ENCODE measurements at places on chromosomes 6 and 20.

GRCh38 chr6:49550492-49551077 lies at the start of gene C6orf141:
TSS of gene C6orf141 (plus strand) at chr6:49550668. CDS start at chr6:49550793, 125 bp downstream.
- peak; percentile 47 for DNase-seq

DNA sequence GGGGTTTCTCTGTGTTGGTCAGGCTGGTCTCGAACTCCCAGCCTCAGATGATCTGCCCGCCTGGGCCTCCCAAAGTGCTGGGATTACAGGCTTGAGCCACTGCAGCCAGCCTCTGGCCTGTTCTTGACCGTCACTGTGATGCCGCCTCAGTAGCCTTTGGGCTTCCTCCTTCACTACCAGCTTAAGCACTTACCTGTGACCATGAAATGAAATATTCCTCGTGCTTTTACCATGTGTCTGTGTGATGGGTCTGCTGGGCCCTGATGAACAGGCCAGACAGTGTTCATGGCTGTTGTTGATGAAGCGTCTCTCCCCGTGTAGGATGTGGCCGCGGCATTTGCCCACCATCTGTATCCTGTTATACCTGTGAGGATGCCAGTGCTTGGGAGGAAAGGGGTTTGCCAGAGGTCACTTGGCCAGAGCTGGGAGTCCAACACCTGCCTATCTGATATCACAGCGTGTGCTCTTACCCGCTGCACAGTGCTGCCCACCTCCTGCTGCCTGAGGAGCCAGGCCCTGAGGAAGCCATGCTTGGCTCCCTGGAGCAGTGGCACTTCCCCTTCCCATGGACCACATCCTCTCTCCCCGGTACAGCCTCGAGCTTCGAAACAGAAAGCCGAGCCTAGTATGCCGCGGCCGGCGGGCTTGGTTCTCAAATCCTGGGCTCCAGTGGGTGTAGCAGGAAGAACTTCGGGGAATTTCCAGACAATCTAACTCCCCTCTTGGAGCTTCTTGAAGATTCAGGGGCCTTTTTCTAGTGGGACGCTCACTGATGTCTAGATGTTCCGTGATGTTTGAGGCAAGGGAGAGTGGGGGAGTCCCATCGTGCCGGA lies 167.9 kb downstream of the ZDHHC14 start:
- DNase-seq: no peak

DNA sequence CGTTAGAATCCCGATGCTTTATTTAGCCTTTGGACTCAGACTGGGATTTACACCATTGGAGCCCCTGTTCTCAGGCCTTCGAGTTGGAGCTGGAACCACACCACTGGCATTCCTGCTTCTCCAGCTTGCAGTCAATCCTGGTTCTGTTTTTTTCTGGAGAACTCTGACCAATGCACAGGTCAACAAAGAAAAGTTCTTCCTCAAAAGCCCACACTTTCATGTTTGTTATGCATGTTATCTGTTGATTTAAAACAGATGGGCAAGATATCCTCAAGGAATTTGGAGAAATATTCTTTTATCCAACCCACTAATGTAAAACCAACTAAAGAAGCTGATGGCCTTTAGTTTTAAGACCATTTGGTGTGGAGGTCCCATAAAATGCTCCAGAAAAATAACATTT lies 205.7 kb downstream of the ANKRD60 start:
- DNase-seq: no peak

GRCh38 chr20:10350188-10350842 lies 83.7 kb downstream of the MKKS start:
- DNase-seq: no peak

- DNase-seq: no peak
Observed at GRCh38 chr20:50513169-50514034, 3.2 kb downstream of the PTPN1 start.

- peak; percentile 65 for DNase-seq
Observed at GRCh38 chr20:62117658-62118057, 4.6 kb upstream of the LSM14B start.

DNA sequence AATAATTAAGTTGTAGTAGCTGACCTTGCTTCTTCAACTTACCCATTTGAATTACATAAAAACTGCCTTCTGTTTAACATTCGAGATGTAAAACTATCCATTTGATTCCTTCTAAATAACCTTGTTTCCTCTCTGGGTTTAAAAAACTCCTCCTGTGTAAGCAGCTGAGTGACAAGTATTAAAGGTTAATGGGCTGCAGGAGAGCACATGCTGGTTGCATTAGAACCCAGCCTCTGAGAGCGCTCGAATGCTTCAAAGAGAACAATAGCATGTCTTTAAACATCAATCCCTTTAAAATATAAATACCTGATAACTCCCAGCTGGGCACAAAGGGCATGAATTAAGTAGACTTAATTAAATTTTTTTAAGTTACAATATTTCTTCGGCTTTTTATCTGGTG lies 215.8 kb downstream of the EYA4 start:
- DNase-seq: no peak

DNA sequence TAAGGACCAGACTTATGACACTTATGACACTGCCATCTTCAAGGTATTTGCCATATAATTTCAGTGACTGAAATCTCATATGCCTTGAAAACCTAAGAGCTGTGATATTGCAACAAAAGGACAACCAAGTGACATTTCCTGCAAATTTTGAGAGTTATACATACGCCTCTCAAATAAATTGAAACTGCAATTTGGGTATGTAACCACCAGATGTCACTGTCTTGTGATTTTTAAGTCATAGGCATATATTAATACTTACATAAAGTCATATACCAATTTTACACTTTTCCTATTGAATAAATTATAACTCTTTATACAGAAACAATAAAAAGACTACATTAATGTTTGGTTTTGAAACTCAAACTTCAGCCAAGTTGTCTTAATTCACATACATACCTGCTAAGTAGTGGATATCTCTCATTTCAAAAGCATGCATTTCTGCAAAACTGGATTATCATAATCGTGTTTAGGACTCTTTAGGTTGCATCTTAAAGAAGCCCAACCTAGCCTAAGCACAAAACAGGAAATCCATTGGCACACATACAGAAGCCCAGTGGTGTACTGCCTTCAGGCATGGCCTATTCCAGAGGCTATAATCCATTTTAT lies 180.2 kb downstream of the PACRG start:
- DNase-seq: no peak

GRCh38 chr6:43059168-43060033 lies at the start of the genes KLC4 and MRPL2:
TSS of gene KLC4 (plus strand) at chr6:43059631. CDS start at chr6:43061336, 1,705 bp downstream.
TSS of gene MRPL2 (minus strand) at chr6:43059434. CDS start at chr6:43059381, 53 bp downstream.
- peak; percentile 93 for DNase-seq

DNA sequence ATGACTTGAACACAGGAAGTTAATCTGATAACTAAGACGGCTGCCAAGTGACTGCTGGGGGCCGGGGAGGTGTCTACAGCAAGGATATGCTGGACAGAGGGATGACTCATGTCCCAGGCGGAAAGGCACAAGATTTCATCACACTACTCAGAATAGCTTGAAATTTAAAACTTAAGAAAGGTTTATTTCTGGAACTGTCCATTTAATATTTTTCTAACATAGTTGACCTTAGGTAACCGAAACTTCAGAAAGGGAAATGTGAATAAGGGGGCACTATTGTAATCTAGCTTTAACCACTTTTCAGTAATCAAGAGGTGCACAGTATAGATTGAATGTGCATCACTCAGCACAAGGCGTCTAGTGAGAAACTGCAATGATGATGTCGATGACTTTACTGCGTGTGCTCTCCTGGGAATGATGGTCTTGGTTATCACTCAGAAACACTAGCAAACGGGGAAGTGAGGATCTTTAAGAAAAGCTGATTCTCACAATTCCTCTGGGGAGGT lies 171.5 kb downstream of the QKI start:
- no peak for DNase-seq

GRCh38 chr20:31806564-31807355 lies 12.4 kb upstream of the MYLK2 start:
- DNase-seq: no peak

DNA sequence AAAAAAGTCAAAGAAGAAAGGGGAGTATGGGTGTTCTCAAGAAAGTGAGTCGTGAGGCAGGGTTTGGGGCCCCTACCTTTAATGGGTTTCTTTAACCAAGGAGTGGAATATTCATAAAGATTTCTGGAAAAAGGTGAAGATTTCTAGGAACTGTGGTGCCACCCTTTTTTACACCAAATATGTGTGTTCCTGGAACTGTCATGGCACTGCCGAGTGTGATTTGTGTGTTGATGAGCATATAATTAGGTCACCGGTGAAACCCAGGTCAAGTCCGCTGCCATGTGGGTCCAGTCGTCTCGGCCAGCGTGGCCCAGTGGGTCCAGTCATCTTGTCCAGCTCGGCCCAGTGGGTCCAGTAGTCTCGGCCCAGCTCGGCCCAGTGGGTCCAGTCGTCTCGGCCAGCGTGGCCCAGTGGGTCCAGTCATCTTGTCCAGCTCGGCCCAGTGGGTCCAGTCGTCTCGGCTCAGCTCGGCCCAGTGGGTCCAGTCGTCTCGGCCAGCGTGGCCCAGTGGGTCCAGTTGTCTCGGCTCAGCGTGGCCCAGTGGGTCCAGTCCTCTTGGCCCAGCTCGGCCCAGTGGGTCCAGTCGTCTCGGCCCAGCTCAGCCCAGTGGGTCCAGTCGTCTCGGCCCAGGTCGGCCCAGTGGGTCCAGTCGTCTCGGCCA lies 8.3 kb upstream of the EEF1A2 start:
- DNase-seq: no peak

DNA sequence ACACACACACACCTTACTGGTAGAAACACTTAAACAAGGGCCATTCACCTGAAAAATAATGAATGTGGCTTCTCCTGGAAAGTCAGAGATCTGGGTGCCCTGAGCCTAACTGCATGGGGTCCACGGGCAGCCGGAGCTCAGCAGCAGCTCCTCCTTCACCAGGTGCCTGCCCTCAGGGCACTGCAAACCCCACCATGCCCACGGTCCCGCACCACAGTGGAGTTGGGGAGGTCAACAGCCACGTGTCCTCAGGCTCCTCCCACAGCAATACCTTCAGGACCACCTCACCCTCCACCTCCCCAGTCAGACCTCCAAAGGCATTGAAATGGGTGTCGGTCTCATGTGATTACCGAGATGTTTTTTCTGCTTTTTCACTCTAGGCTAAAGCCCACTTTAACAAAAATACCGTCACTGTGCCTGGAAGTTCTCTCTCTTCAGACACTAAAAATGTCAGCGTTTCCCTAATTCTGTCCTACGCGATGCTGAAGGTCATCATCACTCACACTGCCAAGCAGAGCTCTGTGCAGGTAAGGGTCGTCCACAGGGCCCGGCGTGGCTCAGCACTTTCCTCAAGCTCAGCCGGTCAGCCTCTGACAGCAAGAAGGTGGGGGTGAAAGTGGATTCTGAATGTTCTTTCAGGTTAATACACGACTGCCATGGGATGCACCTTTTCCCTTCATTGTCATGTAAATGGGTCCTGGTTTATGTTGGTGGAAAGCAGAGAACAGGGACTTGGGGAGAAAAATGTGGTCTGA lies 48.9 kb downstream of the CDK5RAP1 start:
- no peak for DNase-seq

DNA sequence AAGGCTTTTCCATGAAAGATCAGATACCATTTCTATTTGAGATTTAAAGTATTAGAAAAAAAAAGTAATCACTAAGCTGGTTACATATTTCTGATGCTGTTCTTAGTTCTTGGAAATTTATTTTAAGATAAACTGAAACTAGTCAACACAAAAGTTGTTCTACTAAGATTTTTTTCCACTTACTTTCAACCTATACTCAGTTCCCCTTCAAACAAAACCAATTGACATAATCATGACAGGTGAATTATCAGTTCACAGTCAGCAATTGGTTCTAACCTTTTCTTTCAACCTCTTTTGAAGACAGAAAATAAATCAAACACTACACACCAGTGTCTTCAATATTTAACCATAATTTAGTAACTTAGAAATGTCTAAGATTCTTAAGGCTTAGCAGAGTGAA lies 228.7 kb downstream of the KHDRBS2 start:
- DNase-seq: no peak

DNA sequence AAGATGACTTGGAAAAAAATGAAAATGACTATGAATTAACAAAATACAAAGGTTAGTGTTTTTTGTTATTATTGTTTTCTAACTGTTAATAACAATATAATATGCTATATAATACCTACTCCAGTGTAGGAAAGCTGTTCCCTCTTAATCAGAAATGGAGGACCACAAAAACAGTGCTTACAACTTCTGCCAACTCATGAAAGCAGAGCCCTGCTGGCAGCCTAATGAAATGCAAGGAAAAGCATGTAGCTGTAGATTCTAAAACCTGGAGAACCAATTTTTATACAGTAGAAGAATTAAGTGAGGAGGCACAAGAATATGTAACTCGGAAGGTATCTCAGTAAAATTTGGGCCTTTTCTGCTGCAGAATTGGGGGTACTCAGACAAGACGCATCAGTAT lies 29.4 kb downstream of the PHIP start:
- no peak for DNase-seq

DNA sequence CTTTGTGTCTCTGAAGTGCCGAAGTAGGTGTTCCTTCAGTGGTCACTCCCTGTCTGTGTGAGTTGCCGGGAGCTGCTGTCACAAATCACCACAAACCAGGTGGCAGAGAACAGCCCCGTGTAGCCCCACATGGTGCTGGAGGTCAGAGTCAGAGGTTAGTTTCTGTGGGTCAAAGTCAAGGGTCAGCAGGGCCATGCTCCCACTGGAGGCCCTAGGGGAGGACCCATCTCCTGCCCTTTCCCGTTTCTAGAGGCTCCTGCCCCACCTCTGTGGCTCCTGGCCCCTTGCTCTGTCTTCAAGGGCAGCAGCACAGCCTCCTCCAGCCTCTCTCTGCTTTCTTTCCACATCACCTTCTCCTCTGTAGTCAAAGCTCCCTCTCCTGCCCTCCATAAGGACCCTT lies 264.3 kb downstream of the TAF4 start:
- DNase-seq: no peak

- no peak for DNase-seq
Observed at GRCh38 chr6:85537055-85537494, 56.6 kb downstream of the SNX14 start.

- no peak for DNase-seq
Observed at GRCh38 chr6:80502871-80503270, 396.4 kb downstream of the BCKDHB start.

DNA sequence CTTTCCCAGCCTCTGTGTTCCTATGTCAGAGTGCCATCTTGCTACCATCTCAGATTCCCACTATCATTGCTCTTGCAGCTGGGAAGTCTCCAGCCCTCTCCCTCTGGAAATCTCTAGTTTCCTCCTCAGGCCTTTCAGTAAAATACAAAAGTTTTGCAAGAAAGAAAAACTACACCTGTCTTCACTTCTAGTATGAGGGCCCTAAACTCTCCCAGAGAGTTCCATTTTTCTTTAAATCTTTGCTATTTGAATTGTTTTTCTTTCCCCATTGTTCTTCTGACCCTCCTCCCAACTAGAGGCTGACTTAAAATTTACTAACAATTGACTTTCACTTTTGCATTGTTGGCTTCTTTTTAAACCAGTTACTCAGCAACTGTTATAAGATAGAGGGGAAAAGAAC lies 62.8 kb downstream of the LY86 start:
- no peak for DNase-seq

- no peak for DNase-seq
Observed at GRCh38 chr6:166597711-166598440, 11.4 kb upstream of the RAMACL start.
